ENCODE measurements at places on chromosomes 16 and 17.

- DNase-seq, result no peak
Observed at GRCh38 chr17:13297183-13297582, 279.4 kb upstream of the ELAC2 start.

DNA sequence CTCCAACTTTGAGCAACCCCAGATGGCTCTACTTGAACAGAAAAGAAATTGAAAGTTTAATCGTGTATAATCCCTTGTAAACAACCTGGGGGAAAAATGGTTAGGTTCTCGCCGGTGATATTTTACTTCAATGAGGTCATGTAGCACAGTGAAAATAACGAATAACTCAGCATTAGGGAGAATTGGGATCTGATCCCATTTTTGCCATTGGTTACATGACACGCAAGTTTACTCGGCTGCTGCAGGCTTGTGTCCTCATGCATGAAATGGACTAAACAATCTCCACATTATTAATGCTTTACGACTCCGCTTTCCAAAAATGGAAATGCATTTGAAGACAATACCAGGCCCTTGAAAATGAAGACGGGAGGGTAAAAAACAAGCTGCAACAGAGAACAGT lies 45.5 kb upstream of the LRRC37A3 start:
- DNase-seq, result no peak

- no peak for DNase-seq
Observed at GRCh38 chr16:50940275-50940854, 198.5 kb downstream of the CYLD start.

- DNase-seq, result no peak
Observed at GRCh38 chr16:83561876-83562275, 245.9 kb upstream of the HSBP1 start.

GRCh38 chr17:2551493-2551892 lies 39.8 kb upstream of the METTL16 start:
- no peak for DNase-seq

DNA sequence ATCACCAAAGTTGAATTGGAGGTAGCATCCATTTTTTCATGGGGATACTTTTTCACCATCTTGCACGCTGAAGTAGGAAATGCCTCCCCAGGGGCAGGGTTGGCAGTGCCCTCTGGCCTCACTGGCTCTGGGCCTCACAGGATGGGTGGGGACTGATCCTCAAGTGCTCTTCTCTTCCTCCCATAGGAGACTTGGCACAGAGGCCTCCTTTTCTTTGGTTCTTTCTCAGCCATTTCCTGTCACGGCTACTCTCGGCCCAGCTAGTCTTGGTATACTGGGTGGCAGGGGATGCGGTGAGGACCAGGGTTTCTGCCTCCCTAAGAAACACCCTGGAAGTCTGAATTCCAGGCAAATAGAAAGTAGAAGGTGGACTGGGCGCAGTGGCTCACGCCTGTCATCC lies 58.2 kb downstream of the PECAM1 start:
- DNase-seq, result no peak

DNA sequence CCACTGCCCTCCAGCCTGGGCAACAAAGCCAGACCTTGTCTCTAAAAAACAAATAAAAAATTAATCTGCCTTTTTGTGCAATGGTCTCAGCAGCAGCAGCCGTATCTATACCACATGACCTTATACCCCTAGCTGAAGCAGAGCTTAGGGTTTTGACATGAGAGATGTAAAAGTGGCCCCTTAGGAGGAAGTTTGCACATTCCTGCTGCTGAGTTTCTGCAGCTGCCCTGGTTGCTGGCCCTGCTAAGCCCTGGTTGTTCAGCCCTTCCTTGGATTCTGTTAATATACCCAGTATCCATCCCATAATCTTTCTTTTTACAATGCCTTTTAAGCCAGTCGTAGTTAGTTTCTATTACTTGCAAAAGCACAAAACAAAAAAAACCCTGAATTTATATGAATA lies 33.0 kb upstream of the PRKCB start:
- DNase-seq, result no peak

DNA sequence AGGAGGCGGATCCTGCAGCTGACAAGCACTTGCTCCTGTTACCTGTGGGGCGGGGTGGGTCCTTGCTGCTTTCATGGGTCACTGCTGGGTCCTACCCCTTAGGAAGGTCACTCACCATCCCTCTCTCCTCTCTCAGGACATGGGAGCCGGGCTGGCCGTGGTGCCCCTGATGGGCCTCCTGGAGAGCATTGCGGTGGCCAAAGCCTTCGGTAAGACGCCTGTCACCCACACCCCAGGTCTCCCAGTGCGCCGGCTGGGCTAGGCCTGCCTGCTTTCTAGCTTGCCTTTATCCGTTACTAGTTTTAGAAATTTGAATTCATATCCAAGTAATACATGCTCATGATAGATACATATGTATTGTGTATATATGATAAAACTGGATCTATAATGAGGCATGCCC lies 17.2 kb downstream of the SLC26A11 start:
- no peak for DNase-seq

DNA sequence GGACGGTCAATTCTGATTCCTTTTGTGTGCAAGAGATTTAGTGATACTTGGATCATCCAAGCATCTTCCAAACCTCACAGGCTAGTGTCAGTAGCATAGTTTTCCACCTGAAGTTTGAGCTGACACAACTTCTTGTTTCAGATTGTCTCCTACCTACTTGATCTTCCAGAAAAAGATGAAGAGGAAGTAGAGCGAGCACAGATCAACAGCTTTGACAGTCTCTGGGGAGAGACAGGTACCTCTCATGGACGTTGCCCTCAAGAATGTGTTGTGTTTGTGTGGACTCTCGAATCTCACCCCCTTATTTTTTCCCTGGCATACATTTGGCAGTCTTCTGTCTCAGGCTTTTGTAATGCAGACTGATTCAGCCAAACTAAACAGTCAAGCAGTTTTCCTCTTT lies 47.4 kb downstream of the CYB561 start:
- no peak for DNase-seq

DNA sequence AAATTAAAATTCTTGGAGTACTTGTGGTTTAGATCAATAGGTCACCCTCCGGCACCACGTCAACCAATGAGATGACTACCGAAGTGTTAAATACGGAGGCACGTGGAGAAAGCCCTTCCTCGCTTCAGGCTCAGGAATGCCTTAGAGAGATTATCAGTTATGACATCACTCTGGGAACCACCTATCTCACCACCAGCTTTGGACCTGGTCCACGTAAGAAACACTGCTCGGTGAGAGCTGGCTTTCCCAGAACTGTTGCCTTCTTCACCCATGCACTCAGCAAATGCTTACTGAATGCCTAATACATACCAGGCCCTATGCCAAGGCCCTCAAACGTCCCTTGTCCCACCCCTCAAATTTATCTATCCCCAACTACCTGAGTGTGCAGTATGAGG lies 71.3 kb downstream of the SMG6 start:
- no peak for DNase-seq

GRCh38 chr17:64410750-64411490 lies 20.3 kb upstream of the PECAM1 start:
- no peak for DNase-seq

DNA sequence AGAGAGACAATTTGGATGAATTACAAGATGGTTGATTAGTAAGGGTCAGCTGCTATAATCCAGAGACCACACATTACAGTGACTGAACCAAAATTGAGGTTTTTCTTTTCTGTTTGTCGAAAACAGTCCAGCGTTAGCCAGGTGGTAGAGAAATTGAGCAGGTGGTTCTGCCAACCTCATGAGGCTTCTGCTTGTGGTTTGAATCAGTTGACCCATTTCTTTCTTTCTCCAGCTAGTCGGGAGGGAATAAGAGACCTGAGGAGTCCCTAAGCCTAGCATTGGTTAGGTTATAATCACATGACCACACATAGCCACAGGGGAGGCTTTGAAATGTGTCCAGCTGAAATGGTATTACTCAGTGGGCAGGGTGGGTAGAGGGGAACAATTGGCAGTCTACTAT lies 504.6 kb downstream of the HS3ST4 start:
- no peak for DNase-seq

GRCh38 chr17:61926826-61927207 lies 965 bp downstream of the INTS2 start:
- DNase-seq, result no peak

DNA sequence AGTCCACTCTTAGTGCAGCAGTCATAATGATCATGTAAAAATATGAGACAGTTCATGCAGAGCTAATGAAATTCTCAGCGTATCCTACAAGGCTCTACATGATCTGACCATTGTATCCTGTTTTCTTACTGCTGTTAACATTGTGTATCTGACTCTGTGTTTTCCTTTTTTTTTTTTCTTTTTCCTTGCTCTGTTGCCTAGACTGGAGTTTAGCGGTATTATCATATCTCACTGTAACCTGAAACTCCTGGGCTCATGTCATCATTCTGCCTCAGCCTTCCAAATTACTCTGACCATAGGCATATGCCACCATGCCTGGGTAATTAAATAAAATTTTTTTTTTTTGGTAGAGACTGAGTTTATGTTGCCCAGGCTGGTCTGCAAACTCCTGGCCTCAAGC lies 12.1 kb downstream of the DUS2 start:
- no peak for DNase-seq

DNA sequence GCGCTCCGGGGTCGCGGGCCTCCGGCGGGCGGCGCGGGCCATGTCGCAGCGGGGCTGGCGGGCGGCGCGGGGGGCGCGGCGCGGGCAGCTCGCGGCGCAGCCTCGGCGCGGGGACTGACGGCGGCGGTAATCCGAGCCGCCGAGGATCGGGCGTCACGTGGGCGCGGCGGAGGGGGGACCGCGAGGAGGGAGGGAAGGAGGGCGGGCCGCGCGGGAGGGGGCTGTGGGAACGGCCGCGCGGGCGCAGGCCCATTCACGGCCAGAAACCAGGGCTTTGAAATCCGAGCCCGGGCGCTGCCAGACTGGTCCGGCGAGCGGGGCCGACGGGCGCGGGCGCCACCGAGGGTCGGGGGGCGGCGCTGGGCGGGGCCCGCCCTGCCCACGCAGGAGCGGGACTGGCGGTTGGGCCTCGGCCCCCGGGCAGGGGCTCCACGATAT lies at the start of gene MTSS2:
MTSS2 (minus strand) TSS at position 116 of the 438 bp plus-strand sequence. CDS start 262 bp downstream, outside the sequence.
- DNase-seq, result no peak

DNA sequence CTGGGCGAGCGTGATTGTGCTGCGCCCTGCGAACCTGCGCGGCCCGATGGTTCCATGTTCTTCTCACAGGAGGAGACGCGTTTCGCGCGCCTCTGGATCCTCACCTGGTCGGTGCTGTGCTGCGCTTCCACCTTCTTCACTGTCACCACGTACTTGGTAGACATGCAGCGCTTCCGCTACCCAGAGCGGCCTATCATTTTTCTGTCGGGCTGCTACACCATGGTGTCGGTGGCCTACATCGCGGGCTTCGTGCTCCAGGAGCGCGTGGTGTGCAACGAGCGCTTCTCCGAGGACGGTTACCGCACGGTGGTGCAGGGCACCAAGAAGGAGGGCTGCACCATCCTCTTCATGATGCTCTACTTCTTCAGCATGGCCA lies 1.0 kb downstream of the FZD2 start:
- no peak for DNase-seq

DNA sequence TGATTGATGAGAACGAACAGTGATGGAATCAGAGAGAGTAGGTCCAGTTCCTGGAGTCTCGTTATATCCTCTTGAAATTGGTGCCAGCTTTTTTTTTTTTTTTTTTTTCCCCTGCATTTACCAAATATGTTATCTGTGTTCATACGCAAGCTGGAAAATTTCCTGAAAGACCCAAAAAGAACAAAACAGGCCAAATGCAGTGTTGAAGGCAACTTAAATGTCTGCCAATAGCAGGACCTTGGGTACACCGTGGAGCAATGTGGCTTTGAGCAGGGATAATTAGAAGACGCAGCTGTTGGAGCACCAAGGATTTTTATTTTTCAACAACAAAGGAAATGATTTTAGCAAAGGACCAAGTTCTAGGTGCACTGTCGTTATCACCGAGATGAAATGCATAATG lies 105.0 kb downstream of the ABCC6 start:
- no peak for DNase-seq

GRCh38 chr17:28616281-28616680 lies 2.3 kb upstream of the RSKR start:
- DNase-seq, result no peak

- no peak for DNase-seq
Observed at GRCh38 chr17:10737168-10737622, 7.4 kb upstream of the TMEM220 start.

DNA sequence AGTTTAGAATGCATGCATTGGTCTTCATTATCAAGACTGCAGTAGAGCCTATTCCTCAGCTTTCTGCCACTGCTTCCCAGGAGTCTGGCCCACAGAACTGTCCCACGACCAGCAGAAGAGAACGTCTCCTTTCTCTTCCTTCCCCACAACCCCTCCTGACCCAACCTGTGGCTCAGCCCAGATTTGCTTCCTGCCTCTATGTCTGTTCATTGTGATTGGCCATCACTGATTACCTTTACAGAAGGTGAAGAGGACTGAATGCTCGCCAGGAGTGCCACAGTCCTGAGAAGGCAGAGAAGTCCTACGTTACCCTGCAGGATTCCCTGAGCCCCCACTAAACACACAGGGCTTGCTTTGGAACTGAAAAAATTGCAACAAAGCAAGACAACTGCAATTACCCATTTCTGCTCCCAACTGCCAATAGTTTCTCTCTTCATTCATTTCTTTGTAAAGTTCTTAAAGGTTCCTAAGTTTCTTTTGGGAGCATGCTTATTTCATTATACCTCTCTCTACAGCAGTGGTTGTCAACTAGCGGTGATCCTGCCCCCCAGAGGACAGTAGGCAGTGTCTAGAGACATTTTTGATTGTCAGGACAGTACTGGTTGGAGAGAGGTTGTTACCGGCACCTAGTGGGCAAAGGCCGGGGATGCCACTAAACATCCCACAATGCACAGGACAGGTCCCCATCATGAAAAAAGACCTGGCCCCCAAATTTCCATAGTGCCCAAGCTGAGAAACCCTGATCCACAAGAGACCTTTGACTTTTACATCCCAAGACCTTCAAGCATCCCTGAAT lies 4.5 kb upstream of the NAT9 start:
- DNase-seq, result no peak

DNA sequence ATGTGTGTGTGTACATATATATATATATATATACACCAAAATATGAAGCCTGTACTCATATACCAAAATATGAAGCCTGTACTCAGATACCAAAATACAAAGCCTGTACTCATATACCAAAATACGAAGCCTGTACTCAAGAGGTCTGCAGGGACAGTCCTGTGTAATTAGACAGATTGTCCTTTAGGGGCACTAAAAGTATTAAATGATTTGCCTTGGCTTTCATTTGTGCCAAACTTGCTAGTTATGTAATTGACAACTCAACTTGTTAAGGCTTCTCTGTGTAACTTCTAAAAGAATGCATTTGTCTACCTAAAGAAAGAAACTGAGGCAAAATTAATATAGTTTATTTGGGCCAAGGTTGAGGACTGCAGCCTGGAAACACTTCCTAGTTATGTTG lies 30.8 kb upstream of the DHX40 start:
- no peak for DNase-seq

DNA sequence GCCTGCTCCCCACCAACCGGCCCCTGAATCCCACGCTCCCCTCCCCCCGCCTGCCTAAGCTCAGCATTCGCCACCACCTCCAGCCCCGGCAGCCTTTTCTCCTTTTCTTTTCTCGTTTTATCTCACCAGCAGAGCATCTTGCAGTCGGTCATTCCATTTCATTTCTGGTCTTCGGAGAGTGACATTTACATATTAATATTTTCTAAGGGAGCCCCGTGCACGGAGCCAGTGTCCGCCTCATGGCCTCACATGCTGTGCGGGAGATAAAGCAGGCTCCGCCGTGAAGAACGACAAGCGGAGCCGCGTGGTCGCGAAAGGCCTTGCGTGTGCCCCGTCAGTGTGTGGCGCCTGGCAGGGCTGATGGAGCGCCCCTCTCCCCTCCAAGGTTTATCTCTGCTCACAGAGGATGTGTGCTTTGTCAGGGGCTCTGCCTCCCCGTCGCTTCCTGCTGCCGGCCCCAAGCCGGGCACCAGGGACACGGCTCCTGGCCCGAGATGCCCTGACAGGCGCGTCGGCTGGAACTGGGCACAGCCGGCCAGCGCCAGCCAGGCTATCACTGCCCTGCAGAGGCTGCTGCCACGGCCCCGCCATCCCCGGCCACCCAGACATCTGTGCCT lies 95.5 kb upstream of the GSE1 start:
- no peak for DNase-seq
